Effector memory CD4-positive, alpha-beta T cell (primary cell): ENCODE measurements at places on chromosomes 2 and 18.

GRCh38 chr2:32900246-32900973 is 46.3 kb upstream of the LTBP1 start:
- no peak for DNase-seq

DNA sequence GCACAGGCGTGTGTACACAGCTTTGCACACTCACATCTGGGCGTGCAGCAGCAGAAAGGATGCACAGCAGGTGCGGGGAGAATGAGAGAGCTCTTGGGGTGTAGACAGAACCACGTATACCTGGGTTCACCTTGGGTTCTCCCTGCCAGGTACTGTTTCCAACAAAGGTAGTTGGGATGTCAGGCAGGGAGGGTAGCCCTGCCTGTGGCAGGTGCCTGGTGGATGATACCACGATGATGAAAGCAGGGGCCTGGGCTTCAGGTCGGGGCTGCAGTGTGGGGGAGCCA is 6.5 kb upstream of the ARID5A start:
- DNase-seq = no peak

- no peak for DNase-seq
Measured at GRCh38 chr2:17661460-17661859, 92.2 kb downstream of the SMC6 start.

DNA sequence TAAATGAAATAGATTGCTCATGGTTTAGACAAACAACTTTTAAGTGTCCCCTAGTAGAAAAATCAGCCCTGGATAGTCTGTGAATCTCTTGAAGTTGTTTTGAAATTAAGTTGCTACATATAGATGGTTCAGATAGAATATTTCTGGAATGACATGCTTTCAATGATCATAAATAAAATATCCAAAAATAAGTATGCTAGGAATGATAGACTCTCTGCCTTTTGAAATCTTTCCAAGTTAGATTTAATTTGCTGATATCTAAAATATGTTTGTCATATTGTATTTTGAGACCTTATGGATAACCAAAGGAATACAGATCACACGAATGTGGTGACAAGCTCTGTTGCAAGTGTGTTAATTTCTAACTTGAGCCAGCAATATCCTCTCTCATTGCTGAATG is 488.7 kb downstream of the THSD7B start:
- DNase-seq = no peak

DNA sequence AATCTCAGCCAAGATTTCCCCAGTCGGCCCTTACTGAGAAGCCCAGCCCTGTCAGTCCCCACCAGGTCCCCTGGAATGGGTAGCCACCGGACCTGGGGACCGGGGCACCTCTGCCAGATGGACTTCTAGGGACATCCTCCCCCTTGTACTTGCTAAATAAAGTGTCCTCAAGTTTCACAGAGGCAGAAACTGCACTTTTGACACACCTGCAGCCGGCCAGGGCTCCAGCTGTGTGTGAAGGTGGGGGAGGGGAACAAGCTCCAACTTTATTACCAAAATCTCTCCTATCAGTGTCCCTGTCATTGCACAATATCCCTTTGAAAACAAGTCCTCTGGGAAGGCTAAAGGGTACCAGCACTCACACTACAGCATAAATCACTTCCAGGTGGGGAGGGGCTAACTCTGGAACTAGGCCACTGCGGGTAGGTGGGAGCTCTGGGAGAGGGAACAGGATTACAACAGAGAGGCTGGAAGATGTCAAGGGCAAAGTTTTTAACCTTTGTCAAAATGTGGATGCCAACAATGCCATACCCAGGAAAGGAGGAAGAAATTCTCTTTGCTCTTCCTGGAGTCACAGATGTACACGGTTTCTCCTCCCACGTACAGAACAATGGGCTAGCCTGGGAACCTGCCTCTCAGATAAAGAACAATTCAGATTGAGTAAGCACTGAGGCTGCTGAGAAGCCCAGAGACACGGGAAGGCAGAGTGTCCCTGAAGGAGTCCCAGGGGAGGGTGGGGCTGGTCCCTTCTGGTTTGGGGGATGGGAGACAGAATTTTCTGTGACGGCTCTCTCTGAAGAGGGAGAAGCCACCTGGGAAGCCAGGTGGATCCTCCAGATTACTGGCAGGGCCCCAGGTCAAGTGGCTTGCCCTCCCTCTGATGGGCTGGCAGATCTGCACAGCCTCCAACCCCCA is 11.0 kb downstream of the SDC1 start:
- no peak for DNase-seq

GRCh38 chr2:24490181-24490689 is 819 bp upstream of the NCOA1 start:
- no peak for DNase-seq

DNA sequence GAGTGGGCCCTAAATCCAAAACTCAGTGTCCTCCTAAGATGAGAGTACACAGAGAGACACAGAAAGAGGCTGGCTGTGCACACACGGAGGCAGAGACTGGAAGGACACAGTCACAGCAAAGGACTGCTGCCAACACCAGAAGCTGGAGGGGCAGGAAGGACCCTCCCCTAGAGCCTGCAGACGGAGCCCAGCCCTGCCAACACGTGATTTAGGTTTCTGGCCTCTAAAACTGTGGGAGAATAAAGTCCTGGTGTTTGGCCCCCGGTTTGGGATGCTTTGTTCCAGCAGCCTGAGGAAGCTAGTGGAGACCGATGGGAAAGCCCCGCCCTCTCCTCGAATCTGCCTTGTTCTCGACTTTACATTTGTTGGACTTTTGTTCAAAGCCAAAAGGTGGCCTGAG is 10.6 kb downstream of the CNDP1 start:
- no peak for DNase-seq

DNA sequence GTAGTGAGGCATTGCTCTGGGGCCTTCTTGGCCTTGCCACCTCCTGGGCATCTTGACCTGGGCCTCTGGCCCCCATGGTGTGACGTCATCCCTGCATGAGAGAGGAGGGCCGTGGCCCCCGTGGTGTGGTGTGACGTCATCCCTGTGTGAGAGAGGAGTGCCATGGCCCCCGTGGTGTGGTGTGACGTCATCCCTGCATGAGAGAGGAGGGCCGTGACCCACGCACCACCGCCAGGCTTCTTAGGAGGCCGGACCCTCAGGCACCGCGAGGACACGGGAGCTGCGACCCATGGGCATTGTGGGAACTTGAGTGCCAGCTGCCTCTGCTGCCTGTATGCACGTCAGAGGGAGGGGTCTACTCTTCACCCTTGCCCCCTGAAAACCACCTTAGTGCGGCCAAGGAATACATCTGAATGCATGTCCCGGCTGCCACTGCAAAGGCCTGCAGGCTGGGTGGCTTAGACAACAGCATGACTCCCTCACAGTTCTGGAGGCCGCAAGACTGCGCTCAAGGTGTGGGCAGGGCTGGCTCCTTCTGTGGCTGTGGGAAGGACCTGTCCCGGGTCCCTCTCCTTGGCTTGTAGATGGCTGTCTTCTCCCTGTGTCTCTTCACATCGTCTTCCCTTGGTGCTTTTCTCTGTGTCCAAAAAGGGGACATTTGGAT is 20.8 kb upstream of the OTOS start:
- no peak for DNase-seq

DNA sequence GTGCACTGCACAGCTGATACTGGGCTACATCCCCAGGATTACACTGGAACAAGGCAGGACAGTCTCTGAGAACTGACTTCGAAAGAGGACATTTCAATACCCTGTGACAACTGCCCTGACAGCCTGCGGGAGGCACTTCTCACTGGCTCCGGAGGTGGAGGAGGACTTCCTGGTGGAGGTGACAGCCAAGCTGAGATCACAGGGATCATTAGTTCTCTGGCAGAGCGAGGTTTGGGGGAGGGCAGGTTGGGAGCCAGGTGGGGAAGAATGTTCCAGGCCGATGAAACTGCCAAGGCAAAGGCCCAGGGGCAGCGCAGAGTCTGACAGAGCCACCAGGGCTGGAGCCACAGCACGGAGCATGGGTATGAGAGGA is 28.0 kb upstream of the NPAS2 start:
- no peak for DNase-seq

DNA sequence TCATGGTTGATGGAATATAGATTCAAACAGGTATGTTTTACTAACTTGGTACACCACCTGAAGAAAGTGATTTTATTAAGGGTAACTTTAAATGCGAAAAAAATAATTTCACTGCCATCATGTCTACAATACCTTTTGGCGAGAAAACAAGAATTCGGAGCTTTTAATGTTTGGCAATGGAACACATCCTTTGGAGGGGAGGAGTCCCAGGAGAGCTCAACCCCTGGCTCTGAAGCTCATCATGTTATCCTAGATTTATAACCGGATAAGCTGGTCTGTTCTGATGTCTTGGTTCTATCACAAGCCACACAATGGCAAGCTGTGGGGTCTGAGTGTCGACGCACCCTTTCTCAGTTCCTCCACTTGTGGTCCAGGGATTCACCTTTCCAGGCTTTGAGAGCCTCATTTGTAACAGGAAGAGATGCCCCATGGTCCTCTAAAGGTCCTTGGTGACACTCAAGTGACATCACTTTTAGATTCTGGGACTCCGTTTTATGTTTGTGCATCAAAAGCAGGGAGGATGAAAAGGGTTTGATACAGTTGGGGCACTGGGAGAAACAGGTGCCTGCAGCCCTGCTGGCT is 172.7 kb downstream of the BCL2 start:
- DNase-seq = no peak

DNA sequence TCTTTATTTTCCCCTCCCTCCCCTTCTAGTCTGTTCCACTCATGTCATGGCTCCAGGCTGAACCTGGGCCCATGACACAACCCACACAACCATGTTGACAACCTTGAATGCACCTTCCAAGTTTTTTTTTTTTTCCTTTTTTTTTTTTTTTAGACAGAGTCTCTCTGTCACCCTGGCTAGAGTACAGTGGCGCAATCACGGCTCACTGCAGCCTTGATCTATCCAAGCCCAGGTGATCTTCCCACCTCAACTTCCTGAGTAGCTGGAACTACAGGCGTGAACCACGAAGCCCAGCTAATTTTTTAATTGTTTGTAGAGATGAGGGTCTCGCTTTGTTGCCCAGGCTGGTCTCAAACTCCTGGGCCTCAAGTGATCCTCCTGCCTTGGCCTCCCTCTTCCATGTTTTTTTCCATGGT is 21.9 kb upstream of the ROCK2 start:
- no peak for DNase-seq

DNA sequence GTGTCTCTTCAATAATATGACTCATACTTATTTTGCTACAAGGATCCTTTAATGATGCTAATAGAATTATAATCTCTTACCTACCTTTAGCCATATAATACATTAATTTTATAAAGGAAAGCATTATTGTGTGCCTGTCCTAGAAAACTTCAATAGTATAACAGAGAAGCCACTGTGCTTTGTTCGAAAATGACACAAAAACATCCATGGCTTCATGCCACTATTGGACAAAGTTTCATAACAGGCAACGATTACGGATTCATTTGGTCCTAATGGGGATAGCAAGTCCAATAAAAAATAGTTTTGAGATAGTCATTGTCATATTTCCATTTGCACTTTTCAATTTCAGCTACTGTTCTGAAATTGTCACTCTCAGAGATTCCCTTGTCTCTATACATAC is 52.5 kb upstream of the CCDC150 start:
- no peak for DNase-seq

DNA sequence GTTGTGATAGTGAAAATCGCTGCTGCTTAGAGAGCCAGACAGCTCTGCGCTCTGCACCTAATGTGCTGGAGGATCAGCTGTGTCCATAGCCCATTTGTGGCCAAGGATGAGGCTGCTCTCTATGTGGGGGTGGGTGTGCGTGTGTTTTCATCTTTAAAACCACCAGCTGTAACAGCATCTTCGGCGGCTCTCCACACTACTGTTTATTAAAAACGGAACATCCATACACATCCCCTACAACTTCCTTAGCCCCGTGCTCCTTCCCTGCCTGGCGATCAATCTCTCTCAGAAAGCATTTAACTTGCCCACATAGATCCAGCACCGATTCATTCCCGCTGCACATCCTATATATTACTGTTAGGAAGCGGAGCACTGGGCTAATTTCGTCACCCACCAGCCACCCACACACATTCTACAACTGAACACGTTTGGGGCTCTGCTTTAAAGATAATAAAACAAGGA is 1.6 kb downstream of the CELF4 start:
- no peak for DNase-seq

DNA sequence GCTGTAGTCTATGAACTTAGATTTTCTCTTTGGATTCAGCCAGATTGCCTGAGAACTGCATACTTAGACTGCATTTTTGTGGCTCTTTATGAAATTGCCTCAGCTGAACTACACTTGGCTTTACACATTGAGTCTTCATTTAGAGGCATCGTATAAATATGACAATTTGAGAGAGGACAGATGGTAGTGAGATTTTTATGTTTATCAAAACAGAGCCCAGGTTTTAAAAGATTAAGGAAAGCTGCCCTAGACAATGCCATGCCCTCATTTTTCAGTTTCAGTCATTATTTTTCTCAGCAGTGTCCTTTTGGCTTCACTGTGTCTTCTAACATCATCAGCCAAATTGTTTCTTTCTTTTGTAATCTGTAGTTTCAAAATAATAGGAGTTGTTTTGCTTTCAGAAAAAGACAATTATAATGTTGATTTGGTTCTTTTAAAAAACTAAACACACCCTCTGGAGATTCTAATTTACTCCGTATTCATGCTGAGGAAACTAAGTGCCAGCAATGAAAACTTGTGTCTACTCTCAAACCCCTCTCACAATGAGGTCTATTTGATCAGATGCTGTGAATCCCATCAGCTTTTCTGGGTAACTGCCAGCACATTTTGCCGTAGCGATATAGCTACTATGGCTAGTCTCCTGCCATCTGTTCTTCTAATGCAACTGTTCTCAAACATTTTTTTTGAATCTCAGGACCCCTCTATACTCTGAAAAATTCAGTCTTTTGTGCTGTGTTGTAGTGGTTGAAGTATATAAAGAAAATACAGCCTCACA is 46.2 kb downstream of the TWSG1 start:
- DNase-seq = no peak

DNA sequence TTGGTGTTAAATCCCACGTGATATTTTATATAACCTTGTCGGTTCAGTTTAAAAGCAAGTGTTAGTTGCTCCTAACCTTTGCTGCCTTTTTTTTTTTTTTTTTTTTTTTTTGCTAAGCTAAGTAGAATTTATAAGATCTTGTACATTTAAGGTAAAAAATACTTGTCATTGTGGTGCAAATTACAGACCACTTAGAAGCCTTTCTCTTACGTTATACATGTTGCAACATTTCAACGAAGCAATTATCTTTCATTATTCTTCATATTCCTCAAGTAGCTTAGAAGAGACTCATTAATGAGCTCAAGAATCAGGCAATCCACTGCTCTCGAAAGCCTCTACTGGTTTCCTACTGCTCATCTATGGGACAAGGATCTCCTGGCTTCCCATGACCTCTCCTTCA is 14.9 kb upstream of the IL1RL2 start:
- no peak for DNase-seq
